ENCODE measurements at places on chromosomes 5 and 9. TPM values are rescaled to one million over a fixed set of nuclear protein-coding genes. Genes with fewer than 3 reads are reported as not detected.

Gene ANKRD20A1
- total RNA-seq = 0.98 TPM

Gene CER1
- not detected for total RNA-seq

Gene ROPN1L
- 0.96 TPM for total RNA-seq

Gene NUDT12
- 3.6 TPM for total RNA-seq

Gene C5orf63
- 3.6 TPM for total RNA-seq
